A549 treated with AZD2906 at 1 μM for 4 hours (cell line): ENCODE measurements at places on chromosomes 5 and 9. TPM values are rescaled to one million over a fixed set of nuclear protein-coding genes. Genes with fewer than 3 reads are reported as not detected.

The FRMD3 gene
- total RNA-seq = 4.8 to 5.8 TPM (median 5.4 TPM) in 5 replicates

The PPP1R26 gene
- 17.3 to 19.8 TPM (median 19.0 TPM) in 5 replicates for total RNA-seq

The SOWAHA gene
- 0.08 to 0.16 TPM (median 0.10 TPM) in 5 replicates for total RNA-seq

The TEX48 gene
- not detected in 5 replicates for total RNA-seq

The DDX4 gene
- total RNA-seq = 0.02 to 0.09 TPM (median 0.08 TPM) in 3 of 5 replicates, not detected in the others

The PAPPA gene
- 23.2 to 30.4 TPM (median 29.1 TPM) in 5 replicates for total RNA-seq

The CCL27 gene
- 0.14 to 0.33 TPM (median 0.24 TPM) in 4 of 5 replicates, not detected in the other for total RNA-seq

The THBS4 gene
- total RNA-seq = 0.03 to 0.07 TPM (median 0.06 TPM) in 3 of 5 replicates, not detected in the others

The EQTN gene
- total RNA-seq = 0.16 to 0.20 TPM in 2 of 5 replicates, not detected in the others

The IL33 gene
- 0.23 to 0.61 TPM (median 0.25 TPM) in 5 replicates for total RNA-seq

The PPP1R2B gene
- 0.06 to 0.14 TPM (median 0.13 TPM) in 5 replicates for total RNA-seq

The KCNV2 gene
- total RNA-seq = not detected in 5 replicates

The TRPM3 gene
- total RNA-seq = not detected in 5 replicates

The ERBIN gene
- 19.2 to 41.2 TPM (median 22.1 TPM) in 5 replicates for total RNA-seq

The ORM2 gene
- total RNA-seq = not detected in 5 replicates

The OR1Q1 gene
- 0.07 TPM in 1 of 5 replicates, not detected in the others for total RNA-seq
